ENCODE measurements at places on chromosomes 2 and 18. TPM values are rescaled to one million over a fixed set of nuclear protein-coding genes. Genes with fewer than 3 reads are reported as not detected.

The STARD6 gene
- polyA plus RNA-seq = not detected

The APCDD1 gene
- polyA plus RNA-seq = 17.9 TPM

- DNase-seq = no peak
Measured at GRCh38 chr2:226875438-226876225, 39.8 kb downstream of the RHBDD1 start.

DNA sequence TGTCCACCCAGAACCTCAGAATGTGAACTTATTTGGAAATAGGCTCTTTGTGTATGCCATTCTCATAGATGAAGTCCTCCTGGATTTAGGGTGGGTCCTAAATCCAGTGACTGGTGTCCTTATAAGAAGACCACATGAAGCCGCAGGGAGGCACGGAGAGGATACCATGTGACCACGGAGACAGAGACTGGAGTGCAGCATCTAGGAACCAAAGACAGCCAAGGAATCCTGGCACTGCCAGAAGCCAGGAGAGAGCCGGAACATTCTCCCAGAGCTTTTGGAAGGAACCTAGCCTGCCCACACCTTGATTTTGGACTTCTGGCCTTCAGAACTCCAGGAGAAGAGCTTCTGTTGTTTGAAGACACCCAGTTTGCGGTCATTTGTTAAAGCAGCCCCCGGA, 49.7 kb downstream of the ARL4C start:
- no peak for DNase-seq

- no peak for DNase-seq
Measured at GRCh38 chr2:112848833-112849232, 12.3 kb upstream of the IL1B start.

- DNase-seq = no peak
Measured at GRCh38 chr18:8960740-8961657, 141.5 kb upstream of the NDUFV2 start.

The TTC21B gene
- 3.3 TPM for polyA plus RNA-seq

- no peak for DNase-seq
Measured at GRCh38 chr2:126496493-126496892, 159.5 kb upstream of the GYPC start.

The MOCOS gene
- 0.28 TPM for polyA plus RNA-seq

The GAREM2 gene
- polyA plus RNA-seq = 0.72 TPM

DNA sequence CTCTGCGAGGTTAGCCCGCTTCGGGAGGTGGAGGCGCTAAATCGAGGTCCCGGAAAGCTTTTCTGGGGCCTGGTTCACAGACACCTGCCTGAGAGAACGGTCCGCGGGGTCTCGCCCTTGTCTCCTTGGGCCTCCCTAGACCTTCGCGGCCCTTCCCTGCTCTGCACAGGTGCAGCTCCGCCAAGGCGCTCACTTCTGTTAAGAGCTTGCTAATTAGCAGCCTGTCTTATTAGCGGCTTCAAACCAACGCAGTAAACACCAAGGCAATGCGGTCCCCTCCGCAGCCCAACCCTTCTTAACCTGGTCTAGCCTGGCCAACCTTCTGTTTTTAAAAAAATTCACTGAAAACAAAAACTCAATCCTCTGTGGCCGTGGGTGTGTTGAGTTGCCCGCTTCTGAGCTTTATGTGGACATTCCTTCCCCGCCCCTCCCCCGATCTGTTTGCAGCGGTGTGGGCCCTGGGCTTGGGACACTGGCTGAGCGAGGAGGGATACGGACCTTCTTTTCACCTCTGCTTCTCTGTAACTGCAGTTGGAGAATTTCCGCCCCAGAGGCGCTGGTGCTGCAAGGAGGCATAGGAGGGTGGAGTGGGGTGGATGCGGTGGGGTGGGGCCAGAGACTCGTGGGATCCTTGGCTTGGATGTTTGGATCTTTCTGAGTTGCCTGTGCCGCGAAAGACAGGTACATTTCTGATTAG, 3.4 kb upstream of the HOXD4 start:
- DNase-seq = no peak

The FBLN7 gene
- polyA plus RNA-seq = 0.74 TPM

GRCh38 chr2:232483311-232483922, 4.2 kb downstream of the ECEL1 start:
- DNase-seq = no peak

DNA sequence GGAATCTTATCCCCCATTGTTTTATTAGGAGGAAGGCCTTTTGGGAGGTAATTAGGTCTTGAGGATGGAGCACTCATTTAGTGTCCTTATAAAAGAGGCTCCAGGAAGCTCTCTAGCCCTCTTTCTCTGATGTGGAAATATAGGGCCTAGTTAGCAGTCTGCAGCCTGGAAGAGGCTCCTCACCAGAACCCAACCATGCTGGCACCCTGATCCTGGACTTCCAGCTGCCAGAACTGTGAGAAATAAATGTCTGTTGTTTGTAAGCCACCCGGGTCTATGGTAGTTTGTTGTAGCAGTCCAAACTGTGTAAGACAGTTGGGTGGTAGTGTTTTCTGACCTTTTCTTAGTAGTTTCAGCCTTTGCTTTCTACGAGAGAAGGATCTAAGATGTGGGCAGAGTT, 100.7 kb downstream of the KIAA1328 start:
- DNase-seq = no peak

DNA sequence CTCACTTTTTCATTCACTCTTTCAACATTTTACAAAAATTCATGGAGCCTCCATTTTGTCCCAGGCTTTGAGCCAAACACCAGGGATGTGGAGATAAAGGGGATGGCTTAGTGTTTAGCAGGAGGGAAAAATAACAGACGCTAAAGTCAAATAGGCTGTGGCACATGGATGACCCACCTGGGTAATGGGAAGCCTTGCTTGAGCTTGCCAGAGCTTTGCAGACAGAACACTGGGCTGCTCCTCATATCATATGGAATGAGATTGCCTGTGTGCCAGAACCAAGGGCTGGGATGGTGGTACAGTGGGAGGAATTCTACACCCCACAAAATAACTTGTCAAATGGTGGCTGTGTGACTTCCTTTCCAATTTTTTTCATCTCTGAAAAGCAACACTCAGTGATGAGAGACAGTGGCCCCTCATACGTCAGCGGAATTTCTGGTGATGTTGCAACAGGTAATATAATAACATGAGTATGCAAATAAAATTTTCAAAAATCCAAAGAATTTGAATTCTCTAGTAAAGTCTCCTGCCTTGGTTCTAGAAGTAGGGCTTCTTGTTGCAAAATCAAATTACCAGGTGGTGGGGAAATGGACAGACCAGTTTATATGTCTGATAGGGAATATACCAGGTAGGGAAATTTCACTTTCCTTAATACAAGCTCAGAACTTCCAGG, 252.9 kb downstream of the CLIP4 start:
- DNase-seq = no peak

DNA sequence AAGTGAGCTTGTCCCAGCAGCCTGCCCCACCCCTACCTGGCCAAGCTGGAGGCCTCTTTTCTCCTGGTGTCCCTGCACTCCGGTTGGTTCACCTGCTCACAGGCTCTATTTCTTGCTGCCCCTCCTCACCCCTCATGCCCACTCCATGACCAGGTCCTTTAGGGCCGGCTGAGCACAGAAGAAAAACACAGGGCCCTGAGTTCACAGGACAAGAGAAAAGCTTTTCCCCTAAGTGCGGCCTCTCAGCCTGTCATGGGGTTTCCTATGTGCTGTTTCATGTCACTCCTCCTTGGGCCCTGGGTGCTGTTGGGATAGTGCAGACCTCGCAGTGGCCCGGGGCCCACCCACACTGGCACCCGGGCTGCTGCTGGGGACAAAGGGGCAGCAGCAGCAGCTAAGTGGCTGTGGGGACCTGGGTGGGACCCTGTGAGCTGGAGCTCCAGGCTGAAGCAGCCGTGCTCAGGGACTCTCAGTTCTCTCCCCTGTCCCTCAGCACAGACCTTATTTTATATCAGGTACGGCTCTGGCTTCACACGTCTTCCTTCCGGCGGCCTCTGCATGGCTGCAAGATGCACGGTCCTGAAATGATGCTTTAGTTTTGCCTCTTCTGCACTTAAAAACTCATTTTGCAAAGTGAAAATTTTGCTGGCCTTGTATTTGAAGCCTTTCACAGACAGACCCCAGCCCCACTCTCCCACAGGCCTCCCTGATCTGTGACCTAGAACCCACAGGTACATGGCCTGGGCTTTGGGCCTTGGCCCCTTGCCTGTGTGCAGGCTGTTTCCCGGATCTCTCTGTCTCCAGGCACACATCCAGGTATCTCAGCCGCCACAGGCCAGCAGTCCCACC, 71.8 kb downstream of the SH3RF3 start:
- no peak for DNase-seq

DNA sequence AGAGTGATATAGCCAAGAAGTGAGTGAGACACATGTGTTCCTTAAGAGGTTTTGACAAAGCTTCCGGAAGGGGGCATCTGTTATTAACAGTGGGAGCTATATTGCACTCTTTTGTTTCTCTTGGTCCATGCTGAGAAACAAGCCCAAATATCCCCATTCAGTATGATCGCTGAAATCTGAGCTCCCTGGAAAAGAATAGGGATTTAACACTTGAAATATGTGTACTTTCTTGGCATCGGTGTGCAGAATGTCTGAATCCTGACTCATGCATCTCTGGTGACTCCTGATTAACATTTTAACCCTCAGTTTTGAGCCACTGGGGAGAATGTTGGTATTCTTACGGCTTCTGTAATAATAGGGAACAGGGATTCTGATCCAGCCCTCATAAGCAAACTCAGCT, 448.1 kb downstream of the TSN start:
- DNase-seq = no peak

DNA sequence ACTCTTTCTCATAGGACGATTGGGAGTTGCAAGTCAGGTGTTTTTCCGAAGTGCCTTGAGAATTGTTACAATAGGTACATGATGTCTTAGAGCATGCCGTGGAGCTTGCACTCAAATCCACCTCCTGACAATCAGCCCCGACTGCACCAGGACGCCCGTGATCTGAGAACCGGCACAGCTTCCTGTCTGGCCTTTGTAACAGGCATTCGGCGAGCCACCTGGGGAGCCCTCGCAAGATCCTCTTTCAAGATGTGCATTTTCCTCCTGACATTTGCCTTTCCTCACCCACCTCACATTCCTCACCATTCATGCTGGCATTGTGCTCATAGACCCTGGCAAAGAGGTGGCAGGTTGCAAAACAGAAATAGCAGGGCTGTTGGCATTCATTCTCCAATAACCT, 427.3 kb downstream of the GALR1 start:
- DNase-seq = no peak

GRCh38 chr2:26054598-26055348, 20.9 kb downstream of the RAB10 start:
- no peak for DNase-seq

- DNase-seq = no peak
Measured at GRCh38 chr2:128606837-128607236, 288.2 kb upstream of the HS6ST1 start.

GRCh38 chr2:140680862-140681261, 1450.0 kb downstream of the LRP1B start:
- DNase-seq = no peak

The L3MBTL4 gene
- 0.95 TPM for polyA plus RNA-seq

DNA sequence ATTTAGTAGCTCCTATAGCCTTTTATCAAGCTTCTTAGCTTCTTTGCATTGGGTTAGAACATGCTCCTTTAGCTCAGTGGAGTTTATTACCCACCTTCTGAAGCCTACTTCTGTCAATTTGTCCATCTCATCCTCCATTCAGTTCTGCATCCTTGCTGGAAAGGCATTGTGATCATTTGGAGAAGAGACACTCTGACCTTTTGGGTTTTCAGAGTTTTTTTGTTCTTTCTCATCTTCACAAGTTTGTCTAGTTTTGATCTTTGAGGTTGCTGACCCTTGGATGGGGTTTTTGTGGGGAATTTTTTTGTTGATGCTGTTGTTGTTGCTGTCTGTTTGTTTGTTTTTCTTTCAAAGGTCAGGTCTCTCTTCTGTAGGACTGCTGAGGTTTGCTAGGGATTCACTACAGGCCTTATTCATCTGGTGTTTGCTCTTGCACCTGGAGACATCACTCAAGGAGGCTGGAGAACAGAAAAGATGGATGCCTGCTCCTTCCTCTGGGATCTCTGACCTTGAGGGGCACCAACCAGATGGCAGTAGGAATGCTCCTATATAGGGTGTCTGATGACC, 13.9 kb upstream of the TANK start:
- DNase-seq = no peak

The ERICH2 gene
- polyA plus RNA-seq = 0.45 TPM

- DNase-seq = no peak
Measured at GRCh38 chr2:12074126-12074844, 327.9 kb downstream of the LPIN1 start.

DNA sequence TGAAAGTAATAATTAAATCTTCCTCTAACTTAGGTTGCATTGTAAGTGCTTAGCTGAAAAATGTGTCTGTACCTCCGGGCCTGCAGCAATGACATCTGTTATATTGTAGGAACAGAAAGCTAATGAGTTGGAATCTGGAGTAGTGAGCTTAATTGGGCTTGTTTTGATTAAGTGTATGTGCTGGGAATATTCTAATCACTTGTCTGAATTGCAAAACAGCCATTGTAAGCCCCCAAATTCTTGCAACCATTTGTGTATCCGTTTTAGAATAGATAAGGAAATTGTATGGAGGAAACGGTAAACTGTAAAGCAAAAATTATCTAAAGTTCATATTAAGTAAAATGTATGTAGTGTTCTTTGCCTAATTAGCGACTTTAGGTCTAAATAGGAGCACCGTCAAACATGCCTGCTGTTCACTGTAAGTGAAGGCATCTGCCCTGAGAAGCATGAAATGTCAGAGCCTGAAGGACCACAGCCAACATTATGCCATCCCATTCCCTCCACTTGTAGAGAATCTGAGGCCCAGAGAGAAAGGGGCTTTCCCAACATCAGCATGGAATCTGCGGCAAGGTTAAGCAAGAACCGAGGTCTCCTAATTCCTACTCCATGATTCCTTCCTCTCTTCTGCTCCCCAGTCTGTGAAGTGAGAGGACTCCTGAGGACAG, 466.4 kb downstream of the TDRD15 start:
- no peak for DNase-seq

The CCDC121 gene
- polyA plus RNA-seq = 2.1 TPM

DNA sequence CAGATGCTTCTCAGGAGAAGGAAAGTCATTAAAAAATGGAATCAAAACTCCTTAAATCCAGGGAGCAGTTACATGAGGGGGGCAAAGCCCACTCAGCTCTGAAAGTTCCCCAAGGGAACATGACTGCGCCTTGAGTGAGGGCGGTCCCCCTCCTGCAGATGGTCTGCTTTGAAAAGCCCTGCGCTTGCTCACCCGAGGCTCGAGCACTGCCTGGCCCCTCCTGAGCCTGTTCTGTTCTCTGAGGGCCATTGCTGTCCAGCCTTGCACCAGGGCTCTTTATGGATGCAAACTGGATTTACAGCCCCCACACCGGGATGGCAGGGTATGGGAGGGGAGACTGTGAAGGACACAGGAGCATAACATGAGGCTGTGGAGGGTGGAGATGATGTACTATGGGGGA, 37.8 kb upstream of the DNMT3A start:
- DNase-seq = no peak

- no peak for DNase-seq
Measured at GRCh38 chr18:55421615-55422419, 166.2 kb downstream of the TCF4 start.

- no peak for DNase-seq
Measured at GRCh38 chr18:6086731-6087130, 191.4 kb upstream of the TMEM200C start.

- DNase-seq = no peak
Measured at GRCh38 chr2:33673937-33674336, 74.8 kb upstream of the FAM98A start.

Measured in heart right ventricle (tissue), 16 donors.